Mesangial cell (primary cell): ENCODE measurements at places on chromosomes 6 and 20. TPM values are rescaled to one million over a fixed set of nuclear protein-coding genes. Genes with fewer than 3 reads are reported as not detected.

Gene SMLR1
- not detected in 2 replicates for total RNA-seq

Gene SIM1
- total RNA-seq: 0.65 and 3.3 TPM in 2 replicates

Gene TTPAL
- 7.0 and 12.1 TPM in 2 replicates for total RNA-seq

Gene OR14J1
- total RNA-seq: not detected in 2 replicates

Gene METTL24
- total RNA-seq: 0.65 and 6.6 TPM in 2 replicates

Gene F13A1
- under 0.01 and 0.16 TPM in 2 replicates for total RNA-seq

Gene HECA
- total RNA-seq: 6.7 and 9.5 TPM in 2 replicates

Gene COL9A3
- total RNA-seq: 0.49 and 7.9 TPM in 2 replicates
